ENCODE measurements at places on chromosomes 2 and 18.

DNA sequence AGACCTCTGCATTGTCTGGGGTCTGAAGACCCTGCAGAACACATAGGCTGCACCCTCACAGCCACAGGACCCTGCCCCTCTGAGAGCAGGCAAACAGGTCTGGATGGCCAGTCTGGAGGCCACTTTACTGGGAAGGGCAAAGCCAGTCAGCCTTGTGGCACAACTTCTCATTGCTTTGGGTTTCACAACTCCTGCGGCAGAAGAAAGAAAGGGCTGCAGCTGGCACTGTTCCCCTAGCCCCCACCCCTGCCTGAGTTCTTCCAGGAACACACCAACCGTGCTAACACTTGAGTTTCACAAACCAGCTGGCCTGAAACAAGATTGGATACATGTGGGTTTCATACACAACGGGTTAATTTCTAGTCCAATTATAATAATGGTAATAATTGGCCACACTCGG lies 276.5 kb upstream of the MGAT5 start:
- ATAC-seq, result no peak

- ATAC-seq, result no peak
Observed at GRCh38 chr2:238397356-238397755, 29.4 kb upstream of the ASB1 start.

DNA sequence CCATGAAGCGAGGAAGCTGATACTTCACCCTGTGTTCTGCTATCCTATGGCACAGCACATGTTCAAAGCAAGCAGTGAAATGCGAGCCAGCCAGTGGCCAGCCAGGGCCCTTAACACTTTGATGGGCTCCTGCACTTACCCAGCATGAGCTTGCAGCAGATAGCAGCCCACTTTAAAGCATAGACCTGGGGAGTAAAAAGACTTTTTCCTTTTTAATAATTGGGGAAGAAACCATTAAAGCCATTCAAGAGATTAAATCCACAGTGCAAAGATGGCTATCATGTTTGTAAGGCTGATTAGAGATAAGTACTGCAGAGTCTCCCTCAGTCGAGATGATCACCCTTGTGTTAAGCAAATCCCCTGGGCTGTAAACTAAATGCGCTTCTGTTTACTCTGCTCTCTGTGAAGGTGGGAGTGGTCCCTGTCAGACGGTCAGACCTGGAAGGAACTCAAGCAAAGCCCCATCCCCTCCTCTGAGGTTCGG lies 15.7 kb downstream of the CCBE1 start:
- ATAC-seq, result no peak

GRCh38 chr18:79490626-79491041 lies 94.9 kb downstream of the NFATC1 start:
- no peak for ATAC-seq

- ATAC-seq, result no peak
Observed at GRCh38 chr2:9230881-9231280, 24.3 kb downstream of the ASAP2 start.

DNA sequence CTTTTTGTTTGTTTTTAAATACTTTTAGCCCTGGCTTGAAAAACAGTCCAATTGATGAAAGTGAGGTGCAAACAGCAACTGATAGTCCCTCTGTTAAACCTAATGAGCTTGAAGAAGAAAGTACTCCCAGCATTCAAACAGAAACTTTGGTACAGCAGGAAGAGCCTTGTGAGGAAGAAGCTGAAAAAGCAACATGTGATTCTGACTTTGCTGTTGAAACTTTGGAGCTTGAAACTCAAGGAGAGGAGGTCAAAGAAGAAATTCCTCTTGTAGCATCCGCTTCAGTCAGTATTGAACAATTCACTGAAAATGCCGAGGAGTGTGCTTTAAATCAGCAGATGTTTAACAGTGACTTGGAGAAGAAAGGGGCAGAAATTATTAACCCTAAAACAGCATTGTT lies 30.6 kb upstream of the DYSF start:
- ATAC-seq, result no peak

- ATAC-seq, result no peak
Observed at GRCh38 chr18:22915337-22915736, 17.8 kb upstream of the RBBP8 start.

GRCh38 chr2:55839182-55839819 lies 84.3 kb downstream of the EFEMP1 start:
- no peak for ATAC-seq

- ATAC-seq, result no peak
Observed at GRCh38 chr2:101354420-101355311, 32.6 kb downstream of the CREG2 start.

DNA sequence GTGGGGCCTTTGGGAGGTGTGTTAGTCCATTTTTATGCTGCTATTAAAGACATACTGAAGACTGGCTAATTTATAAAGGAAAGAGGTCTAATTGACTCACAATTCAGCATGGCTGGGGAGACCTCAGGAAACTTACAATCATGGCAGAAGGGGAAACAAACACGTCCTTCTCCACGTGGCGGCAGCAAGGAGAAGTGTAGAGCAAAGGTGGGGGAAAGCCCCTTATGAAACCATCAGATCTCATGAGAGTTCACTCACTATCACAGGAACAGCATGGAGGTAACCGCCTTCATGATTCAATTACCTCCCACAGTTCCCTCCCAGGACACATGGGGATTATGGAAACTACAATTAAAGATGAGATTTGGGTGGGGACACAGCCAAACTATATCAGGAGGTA lies 187.1 kb upstream of the OSR1 start:
- no peak for ATAC-seq

- ATAC-seq, result no peak
Observed at GRCh38 chr18:2485983-2486382, 85.3 kb downstream of the METTL4 start.

DNA sequence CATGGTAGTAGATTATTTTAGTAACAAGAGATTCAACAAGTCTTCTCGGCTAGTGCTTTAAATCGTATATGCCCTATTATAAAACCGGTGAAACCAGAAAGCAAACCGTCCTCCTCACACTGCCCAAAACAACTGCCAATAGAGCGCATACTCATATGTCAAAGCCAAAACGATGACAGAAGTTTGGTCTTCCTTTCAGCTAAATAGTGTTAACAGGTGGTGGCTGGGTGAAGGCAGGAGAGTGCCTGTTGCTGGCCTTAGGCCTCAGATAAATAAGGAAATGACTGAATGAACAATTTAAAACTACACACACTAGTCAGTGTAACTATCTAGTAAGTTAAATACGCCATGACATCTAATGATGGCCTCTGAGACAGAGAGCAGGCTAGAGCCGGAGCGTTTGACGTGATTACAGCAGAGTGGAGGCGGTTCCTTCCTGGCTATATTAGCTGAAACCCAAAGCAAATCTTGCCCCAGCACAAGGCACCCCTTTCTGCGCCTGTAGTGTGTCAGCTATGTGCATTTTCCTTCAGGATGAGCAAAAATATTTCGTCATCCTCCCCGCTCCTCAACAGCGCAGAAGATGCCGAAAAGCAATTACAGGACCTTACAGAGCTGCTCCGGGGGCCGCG lies 1.6 kb downstream of the LONRF2 start:
- no peak for ATAC-seq

- ATAC-seq, result no peak
Observed at GRCh38 chr18:57205641-57206040, 58.8 kb downstream of the BOD1L2 start.

GRCh38 chr2:200828572-200829257 lies 17.0 kb downstream of the BZW1 start:
- ATAC-seq, result no peak

All from activated CD4-positive, CD25-positive, alpha-beta regulatory T cell treated with anti-CD3 and anti-CD28 coated beads, Interleukin-2, amount 50 U/mL, for 24 hours (primary cell).